HTR-8/SVneo (cell line): ENCODE measurements at places on chromosomes 16 and 17.

DNA sequence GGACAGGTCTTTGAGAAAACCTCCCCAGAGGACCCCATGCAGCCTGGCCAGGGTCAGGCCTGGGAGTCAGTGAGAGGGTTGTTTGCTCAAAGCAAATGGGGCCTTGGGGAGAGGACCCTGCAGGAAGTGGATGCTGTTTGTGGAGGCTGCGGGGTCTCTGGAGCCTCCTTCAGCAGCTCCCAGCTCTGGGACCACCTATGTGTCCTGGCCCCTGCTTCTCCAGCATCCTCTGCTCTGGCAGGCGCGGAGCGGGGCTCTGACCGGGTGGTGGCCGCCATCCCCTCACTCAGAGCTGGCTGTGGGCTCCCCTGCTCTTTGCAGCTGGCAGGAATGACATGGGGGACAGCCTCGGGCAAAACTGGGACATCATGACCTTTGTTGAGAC is 29.8 kb upstream of the CIBAR2 start:
- no peak for DNase-seq

DNA sequence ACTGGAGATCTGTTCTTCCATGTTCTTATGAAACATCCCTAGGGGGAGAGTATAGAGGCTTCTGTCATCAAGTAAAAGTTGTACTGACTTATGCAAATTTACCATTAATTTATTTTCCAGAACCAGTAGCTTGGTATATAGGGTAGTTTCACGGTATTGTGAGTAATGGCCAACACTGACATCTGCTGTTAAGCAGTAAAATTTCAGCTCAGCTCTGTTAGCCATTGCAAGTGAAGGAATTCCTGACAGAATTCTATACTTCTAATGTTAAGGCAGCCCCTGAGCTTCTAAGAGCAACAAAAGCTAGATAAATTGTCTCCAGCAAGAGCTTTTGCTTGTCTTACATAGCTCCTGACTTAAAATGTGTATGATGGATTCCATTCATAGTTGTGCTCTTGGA is 613.5 kb upstream of the C16orf82 start:
- no peak for DNase-seq

- no peak for DNase-seq
These were observed 487.5 kb upstream of the SALL1 start for GRCh38 chr16:51638339-51639135.

DNA sequence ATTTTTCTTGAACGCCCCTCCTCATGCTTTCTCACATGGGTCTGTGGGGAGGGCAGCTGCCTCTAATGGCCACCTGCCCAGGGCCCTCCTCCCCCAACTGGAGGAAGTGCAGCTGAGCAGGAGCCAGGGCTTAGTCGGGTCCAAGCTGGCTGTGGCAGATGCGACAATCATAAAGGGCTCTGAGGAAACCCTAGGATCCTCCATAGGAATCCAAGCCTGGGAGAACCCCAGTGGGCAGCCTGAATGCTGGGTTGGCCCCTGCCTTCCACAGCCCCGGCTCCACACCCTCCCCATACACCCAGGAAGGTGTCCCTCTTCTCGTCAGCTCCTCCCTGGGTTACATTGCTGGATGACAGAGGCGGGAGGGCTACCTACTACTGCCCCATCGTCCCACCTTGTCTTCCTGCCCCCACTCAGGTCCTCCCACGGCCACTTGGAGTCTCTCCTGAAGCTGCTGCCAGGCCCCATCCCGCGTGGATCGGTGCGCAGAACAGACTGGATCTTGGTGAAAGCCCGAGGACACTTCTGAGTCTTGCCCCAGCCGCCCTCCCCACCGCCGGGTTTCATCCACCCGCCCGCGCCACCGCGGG is 15.6 kb upstream of the CBFB start:
- DNase-seq: no peak
